ENCODE measurements at places on chromosomes 6 and 20. TPM values are rescaled to one million over a fixed set of nuclear protein-coding genes. Genes with fewer than 3 reads are reported as not detected.

GRCh38 chr6:34305982-34306708, 57.3 kb upstream of the SMIM29 start:
- DNase-seq = peak; percentile 21

DNA sequence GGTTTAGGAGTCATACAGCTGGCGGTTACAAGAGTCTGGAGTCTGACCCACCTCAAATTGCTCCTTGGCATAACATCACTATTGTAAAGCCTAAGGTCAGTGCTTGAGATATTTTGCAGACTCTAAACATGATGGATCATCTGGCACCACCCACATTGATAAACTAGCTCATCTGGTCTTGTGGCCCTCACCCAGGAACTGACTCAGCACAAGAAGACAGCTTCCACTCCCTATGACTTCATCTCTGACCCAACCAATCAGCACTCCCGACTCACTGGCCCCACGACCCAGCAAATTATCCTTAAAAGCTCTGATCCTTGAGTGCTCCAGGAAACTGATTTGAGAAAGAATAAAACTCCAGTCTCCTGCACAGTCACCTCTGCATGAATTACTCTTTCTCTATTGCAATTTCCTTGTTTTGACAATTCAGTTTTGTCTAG, 115.9 kb downstream of the CD24 start:
- DNase-seq = peak; percentile 18

DNA sequence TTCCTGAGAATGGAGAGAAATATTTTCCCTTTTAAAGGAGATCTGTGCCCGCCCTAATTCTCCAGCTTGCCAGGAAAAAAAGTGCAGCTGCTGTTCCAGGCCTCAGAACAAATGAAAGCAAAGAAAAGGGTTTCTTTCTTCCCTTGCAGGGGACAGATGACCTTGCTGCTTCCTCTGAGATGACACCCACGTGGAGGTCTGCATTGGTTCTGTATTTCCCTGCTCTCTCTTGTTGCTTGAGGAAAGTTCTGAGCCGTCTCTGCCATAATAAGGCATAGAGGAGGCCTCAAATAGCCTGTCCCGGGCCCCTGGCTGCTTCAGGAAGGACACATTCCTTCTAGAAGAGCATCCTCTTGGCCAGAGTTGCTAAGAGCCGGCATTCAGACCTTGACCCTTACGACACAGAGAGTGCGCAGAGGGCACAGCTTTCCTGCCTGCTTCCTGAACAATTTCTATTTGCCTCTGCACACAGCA, 501.8 kb upstream of the SULF2 start:
- peak; percentile 20 for DNase-seq

DNA sequence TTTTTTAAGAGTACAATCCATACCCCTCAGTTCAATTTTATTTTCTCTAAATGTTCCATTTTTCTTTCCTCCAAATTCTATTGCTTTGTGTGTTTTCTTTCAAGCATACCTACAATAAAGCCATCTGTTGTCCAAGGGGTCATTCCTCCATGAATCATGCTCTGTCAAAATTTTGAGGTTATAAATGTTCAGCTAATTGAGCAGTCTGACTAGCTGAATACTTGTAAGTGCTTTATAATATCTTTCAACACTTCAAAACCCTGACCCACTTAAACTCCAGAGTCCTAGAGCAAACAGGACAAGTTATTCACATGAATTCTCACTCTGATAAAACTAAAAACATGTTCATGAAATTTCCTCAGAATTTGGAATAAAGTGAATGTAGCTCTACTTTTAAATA, 33.4 kb upstream of the EYA4 start:
- DNase-seq = no peak

The MMS22L gene
- 7.3 TPM for total RNA-seq

GRCh38 chr6:123127807-123128206, 131.8 kb downstream of the CLVS2 start:
- no peak for DNase-seq

DNA sequence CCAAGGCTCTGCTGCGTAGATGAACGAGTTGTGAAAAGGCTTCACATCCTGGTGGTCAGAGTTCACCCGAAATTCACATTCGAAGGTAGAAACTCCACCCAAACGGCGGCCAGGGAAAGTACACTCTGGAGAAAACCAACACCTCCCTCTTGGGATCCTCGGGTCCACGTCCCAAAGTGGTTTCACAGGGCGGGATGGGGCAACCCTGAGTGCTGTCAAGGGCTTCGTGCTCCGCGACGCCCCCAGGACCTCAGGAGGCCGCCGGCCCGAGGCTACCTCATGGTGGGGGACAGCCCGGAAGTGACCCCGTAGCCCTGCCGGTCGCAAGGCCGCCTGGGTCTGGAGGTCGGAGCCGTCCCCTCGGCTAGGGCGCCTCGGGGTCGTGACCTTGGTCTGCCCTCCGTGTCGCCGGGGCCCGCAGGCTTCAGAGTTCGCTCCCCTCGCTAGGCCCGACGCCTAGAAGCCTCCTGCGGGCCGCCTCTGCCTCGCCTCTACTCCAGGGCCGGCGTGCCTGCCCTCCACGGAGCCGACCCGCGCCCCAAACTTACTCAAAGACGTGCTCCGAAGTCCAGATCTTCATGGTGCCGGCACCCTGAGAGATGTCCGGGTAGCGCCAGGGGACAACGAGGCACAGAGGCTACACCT, at the start of gene PRELID3B:
PRELID3B (minus strand) TSS at position 636 of the 645 bp plus-strand sequence; CDS start at position 580, 56 bp downstream.
- peak; percentile 37 for DNase-seq

The SLC44A4 gene
- 7.3 TPM for total RNA-seq

GRCh38 chr6:25875563-25875905, 1.5 kb upstream of the SLC17A3 start:
- DNase-seq = no peak

DNA sequence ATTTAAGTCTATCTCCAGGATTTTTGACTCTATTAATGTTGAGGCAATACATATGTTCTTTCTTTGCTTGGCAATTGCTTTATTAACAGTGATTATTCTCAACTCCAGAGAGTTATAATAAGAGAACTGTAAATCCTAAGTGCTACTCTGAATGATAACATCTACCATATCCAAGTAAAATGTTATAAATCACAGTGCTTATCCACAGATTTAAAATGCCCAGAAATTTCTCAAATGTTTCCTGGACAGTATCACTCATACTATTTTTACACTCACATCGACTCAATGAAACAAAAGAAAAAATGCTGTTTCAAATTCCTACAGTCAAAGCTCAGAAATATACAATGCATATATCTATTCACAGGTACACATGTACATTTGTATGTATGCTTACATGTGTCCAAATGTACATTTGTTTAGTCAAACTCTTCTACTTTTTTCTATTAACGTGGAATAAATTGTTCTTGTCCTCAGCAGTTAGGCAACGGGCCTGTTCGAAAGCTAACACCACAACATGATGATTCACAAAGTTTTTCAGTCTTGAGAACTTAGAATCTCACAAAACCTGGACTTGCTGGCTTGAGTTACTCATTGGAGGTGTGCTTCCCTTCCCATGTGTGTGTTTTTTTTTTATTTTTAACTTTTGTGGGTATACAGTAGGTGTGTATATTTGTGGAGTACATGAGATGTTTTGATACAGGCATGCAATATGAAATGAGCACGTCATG, 193.0 kb downstream of the GJA10 start:
- DNase-seq = no peak

- no peak for DNase-seq
Observed at GRCh38 chr6:84017709-84018452, 15.7 kb upstream of the MRAP2 start.

DNA sequence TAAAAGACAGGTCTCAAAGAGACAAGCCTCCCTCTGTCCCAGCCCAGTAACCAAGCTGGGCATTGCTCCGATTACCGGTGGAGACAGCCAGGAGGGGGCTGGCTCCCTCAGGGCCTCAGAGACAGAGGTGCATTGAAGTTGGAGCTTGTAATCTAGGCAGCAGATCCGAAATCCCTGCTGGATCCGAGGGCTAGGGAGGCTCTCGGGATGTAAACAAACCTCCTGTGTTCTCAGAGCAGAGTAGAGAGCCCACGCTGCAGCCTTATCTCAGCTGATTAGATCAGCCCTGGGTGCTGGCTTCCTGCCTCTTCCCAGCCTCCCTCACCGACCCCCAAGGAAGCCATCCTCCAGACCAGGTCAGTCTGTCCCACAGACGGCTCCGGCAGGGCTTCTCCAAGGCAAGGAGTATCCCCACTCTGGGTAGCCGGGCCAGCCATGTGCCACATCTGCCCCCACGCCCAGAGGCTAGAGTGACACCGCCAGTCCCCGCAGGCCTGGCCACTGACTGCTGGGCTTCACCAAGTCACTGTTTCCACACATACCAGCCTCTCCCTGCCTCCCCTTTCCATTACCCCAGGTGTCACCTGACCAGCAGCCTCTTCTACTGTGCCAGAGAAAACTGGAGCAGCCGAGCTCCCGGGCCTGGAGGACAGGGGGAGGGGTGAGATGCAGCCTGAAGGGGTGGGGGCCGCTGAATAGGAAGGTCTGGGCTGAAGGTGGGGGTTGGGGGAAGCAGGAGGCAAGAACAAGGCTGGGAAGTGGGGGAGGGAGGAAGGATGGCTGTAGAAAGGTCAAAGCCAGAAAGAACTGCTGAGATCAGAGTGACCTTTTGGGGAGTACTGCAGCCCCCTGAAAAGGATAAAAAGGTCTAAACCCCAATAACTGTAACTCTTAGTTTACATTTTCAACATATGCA, 6.0 kb downstream of the SDC4 start:
- peak; percentile 93 for DNase-seq

DNA sequence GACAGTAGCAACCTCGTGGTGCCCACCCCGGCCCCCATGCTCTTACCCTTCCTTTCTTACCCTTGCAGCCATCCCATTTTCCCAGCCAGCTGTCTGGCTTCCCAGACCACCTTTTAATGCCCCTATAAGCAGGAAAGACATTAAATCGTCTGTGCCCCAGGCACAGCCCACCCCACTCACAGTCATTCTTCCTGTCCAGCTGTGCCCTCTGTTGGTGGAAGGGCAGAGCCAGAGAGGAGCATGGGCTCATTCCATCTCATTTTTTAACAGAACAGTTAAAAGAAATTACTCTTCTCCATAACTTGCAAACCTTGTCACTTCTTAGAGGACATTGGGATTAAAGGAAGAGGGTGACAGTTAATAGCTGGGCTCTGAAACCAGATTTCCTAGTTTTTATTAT, 240.5 kb downstream of the NRN1 start:
- no peak for DNase-seq

DNA sequence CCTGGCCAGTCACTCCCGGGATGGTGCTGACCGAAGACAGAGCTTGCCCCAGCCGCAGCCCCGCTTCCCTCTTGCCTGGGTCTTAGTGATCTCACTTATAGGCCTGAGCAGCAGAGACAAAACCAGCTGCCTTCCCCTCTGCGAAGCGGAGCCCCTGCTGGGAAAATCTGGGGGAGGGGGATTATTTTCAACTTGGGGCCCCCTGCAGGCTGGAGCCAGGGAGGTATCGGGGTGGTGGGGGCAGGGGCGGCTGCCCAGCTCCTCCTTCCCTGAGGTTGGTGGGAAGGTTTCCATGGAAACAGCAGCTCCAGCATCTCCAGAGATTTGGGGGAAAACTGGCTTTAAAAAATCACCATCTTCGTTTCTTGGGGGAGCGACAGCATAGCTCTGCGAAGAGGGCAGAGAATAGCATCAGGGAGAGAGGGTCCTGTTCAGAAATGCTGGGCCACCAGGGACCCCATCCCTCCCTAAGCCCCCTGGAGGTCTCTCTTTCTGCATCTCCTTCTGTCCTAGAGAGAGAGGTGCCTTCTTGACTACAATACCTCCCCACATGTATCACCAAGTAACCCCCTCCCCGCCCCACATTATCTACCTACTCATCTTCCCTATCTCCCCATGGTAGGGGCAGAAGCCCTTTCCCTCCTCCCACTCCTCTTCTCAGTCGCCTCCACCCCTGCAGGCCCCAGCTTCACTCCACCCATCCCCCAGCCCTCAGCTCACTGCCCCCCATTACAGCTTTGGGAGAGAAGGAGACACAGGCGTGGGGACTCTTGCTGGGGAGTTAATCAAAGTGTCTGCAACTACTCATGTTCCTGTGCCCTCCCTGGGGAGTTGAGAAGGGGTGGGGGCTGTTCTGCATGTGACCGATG, 88.4 kb upstream of the CCDC167 start:
- DNase-seq = no peak

- DNase-seq = no peak
Observed at GRCh38 chr20:20160520-20160919, 108.2 kb downstream of the CFAP61 start.
